HCT116 (cell line): ENCODE measurements at places on chromosomes 2 and 18. TPM values are rescaled to one million over a fixed set of nuclear protein-coding genes. Genes with fewer than 3 reads are reported as not detected.

The RANBP2 gene
- 69.5 TPM for total RNA-seq

The FAM228B gene
- total RNA-seq = 5.6 TPM

The SP140 gene
- total RNA-seq = 2.6 TPM

The MAB21L4 gene
- not detected for total RNA-seq

The TWIST2 gene
- not detected for total RNA-seq

The SIX3 gene
- 1.2 TPM for total RNA-seq

The OR6B2 gene
- not detected for total RNA-seq

The CDK5R2 gene
- total RNA-seq = 0.44 TPM

The KANSL1L gene
- 6.7 TPM for total RNA-seq

The MDH1B gene
- total RNA-seq = 3.7 TPM

The TMEFF2 gene
- total RNA-seq = not detected

The LPIN1 gene
- total RNA-seq = 16.7 TPM

The CCDC150 gene
- 29.2 TPM for total RNA-seq

The SRBD1 gene
- 20.6 TPM for total RNA-seq

The GPAT2 gene
- 54.2 TPM for total RNA-seq

The SAG gene
- not detected for total RNA-seq

The CRYBA2 gene
- total RNA-seq = not detected

The TFCP2L1 gene
- total RNA-seq = 8.4 TPM

The G6PC2 gene
- not detected for total RNA-seq

The CDKL4 gene
- 0.27 TPM for total RNA-seq

The GALNT14 gene
- total RNA-seq = 11.2 TPM

The TEX44 gene
- total RNA-seq = not detected

The C18orf32 gene
- total RNA-seq = 35.0 TPM

The HRH4 gene
- not detected for total RNA-seq

The RAD51AP2 gene
- total RNA-seq = 0.10 TPM

The LHCGR gene
- not detected for total RNA-seq

The AGXT gene
- total RNA-seq = 0.34 TPM

The IMP4 gene
- total RNA-seq = 121 TPM

The DSG4 gene
- total RNA-seq = 0.07 TPM

The GPBAR1 gene
- 0.27 TPM for total RNA-seq

The LCT gene
- total RNA-seq = 0.12 TPM

The TMEM198 gene
- total RNA-seq = 2.1 TPM

The ANKRD30B gene
- not detected for total RNA-seq

The SLC23A3 gene
- 4.8 TPM for total RNA-seq

The EGR4 gene
- total RNA-seq = 0.37 TPM

The ETAA1 gene
- 9.6 TPM for total RNA-seq

The SLC19A3 gene
- not detected for total RNA-seq

The LOXHD1 gene
- total RNA-seq = not detected

The GKN1 gene
- total RNA-seq = not detected

The ADGRF3 gene
- not detected for total RNA-seq
